ENCODE measurements at places on chromosomes 11 and 22.

- DNase-seq = no peak
Observed at GRCh38 chr11:67406420-67406968, 2.6 kb downstream of the TBC1D10C start.

DNA sequence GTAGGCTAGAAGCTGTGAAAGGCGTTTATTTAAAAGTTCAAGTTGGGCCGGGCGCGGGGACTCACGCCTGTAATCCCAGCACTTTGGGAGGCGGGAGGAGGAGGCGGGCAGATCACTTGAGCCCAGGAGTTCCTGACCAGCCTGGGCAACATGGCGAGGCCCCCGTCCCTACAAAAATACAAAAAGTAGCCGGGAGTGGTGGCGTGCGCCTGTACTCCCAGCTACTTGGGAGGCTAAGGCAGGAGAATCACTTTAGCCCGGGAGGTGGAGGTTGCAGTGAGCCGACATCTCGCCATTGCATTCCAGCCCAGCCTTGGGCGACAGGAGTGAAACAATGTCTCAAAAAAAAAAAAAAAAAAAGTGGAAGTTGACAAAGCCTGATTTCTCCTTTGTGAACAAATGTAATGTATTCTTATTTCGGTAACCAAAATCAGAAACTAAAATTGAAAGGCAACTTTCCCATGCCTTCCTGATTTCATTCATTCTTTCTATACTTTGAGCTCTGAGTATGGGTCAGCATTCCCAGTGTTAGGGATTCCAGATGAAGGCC, 825 bp downstream of the PTPMT1 start:
- no peak for DNase-seq

- DNase-seq = no peak
Observed at GRCh38 chr22:50739894-50740293, 1.9 kb downstream of the ACR start.

- DNase-seq = no peak
Observed at GRCh38 chr11:114082415-114082748, 22.9 kb downstream of the ZBTB16 start.

GRCh38 chr22:20595461-20595860, 88.1 kb downstream of the MED15 start:
- DNase-seq = no peak

DNA sequence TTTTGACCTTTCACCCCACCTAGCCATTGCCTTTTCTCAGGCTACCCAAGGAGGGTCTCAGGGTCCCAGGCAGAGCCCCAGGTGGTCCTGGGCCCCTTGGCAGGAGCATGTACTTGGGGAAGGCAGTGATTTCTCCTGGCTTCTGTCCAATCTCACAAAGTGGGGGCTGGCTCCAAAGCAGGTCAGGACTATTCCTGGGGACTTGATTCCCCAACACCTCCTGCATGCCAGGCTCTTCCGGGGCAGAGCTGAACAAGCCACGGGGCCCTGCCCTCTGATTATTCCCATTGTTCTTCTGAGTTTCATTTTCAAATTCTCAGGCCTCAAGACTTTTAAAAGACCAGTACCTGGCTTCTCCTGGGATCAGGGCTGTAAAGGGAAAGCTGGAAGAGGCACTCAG, 1.5 kb upstream of the TCF20 start:
- DNase-seq = no peak

GRCh38 chr11:104073950-104074705, 37.7 kb downstream of the DDI1 start:
- no peak for DNase-seq

DNA sequence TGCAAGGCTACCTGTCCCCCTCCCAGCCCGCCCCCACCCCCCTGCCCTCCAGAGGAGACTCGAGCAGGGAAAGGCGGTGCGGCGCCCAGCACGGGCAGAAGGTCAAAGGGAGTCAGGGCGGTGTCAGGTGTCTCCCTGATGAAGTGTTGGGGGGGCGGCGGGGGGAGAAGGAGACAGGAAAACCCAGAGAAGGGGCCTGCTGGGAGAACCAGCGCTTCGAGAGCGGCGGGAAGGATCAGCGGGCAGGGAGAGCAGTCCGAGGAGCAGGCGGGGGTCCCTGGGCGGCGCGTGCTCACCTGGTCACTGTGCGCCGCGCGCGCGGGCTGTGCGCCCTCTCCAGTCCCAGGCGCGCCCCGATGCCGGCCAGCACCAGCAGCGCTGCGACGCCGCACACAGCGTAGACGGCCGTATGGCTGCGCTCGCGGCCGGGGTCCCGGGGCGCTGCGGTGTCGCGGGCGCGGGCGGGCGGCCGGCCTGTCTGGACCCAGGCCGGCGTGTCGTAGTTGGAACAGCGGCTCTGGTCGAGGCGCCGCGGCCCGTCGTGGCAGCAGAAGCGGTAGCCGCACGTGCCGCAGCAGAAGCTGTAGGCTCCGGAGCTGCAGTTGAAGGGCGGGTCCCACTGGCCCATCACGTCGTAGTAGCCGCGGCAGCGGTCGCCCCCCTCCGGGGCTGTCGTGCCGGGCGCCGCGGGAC, 886 bp downstream of the SHISA8 start:
- DNase-seq = no peak

DNA sequence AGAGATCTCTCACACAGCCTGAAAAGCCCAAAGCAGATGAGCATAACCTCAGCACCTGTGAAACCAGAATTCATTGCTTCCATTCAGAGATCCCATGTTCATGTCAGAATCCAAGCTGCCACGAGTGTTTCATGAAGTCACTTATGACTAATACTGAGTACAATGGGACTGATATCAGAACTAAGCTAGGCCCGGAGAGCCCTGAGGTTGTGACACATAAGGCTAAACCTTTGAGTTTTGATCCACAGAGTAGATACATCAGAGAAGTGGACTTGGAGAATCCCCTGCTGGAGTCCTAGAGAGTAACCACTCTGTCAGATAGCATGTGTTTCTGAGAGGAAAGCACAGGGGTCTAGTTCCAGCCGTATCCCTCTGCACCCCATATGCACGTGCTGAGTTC, 890 bp upstream of the GLYATL1 start:
- no peak for DNase-seq

GRCh38 chr11:78643676-78644056, 69.0 kb upstream of the NARS2 start:
- DNase-seq = no peak
